ENCODE measurements at places on chromosomes 3 and 15.

- no peak for DNase-seq
Measured at GRCh38 chr15:44726568-44727484, 9.5 kb upstream of the TRIM69 start.

DNA sequence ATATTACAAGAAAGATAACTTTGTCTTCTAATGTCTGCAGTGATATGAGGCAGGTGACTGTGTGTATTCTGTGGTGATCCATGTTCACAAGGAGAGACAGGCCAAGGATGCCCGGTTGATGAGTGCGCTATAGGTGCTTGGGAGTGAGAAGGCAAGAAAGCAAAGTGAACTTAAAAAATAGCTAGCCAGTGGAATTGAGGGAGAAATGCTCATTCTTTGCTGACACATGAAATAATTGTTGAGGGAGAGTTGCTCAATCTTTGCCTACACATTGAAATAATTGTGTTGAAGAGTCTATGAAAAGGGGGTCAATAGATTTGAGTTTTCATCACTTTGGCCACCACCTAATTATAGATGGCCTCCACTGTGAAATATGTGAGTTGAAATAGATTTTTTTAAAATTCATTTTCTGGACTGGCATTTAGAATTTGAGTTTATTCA lies 156.3 kb downstream of the LPP start:
- no peak for DNase-seq

DNA sequence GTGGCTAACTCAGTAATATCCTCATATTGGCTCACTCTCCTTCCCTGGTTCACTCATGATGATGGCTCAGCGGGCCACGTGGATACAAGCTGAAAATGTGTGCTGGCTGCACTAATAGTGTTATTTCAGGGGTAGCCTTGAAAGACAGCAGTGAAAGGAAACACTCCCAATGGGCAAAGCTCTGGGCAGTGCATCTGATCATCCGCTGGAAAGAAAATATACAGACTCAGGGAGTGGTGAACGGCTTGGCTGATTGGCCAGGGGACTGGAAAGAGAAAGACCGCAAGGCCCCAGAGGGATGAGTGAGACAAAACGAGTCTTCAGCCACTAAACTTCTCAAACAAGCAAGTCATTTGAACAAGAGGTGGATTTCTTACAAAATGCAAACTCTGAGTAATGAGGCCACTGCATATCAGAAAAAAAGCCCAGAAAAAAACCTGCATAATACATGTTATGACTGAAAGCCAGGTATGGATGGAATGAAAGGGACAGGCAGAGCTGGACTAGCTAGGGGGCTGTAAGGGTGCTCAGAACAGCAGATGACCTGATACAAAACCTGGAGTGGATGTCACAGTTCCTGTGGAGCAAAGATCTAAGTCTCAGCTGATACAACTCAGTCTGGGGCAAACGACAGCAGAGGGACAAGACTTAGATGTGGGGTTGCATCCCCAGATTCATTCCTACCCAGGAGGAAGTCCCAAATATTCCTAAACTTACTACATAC lies 33.3 kb downstream of the CMTM6 start:
- DNase-seq = no peak

DNA sequence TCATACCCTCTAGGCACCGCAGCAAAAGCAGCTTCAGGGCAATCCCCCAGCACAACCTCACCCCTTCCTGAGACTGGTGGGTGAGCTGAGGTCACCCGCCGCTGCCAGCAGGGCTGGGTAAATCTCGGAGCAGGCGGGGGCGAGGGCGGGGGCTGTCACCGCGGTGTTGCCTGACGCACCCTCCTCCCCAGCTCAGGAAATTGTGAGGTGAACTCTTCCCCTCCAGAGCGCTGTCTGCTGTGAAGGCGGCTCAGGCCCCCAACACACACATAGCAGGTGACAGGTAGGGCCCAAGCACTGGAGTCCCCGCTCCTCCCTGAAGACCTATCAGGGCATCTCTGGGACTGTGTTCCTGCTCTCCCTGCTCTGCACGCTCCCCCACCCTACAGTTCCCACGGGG lies 30.2 kb upstream of the FURIN start:
- DNase-seq = no peak

- DNase-seq = peak; percentile 74
Measured at GRCh38 chr15:75347222-75348033, 589 bp downstream of the NEIL1 start.

DNA sequence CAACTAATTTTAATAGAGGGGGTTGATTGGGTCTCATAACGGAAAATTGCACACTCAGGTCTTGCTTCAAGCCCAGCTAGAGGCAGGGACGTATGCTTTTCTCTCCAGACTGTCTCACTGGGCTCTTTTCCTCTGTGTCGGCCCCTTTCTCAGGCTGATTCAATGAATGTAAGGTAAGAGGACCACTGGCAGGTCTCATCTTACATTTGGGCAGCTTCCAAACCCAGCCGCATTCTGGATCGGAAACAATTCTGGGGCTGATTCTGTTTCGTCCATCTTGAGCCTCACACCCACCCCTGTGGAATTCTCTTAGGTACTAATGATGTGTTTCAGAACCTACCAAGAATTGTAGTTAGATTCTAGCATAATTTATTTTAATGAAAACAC lies 40.7 kb downstream of the TMEM212 start:
- no peak for DNase-seq

DNA sequence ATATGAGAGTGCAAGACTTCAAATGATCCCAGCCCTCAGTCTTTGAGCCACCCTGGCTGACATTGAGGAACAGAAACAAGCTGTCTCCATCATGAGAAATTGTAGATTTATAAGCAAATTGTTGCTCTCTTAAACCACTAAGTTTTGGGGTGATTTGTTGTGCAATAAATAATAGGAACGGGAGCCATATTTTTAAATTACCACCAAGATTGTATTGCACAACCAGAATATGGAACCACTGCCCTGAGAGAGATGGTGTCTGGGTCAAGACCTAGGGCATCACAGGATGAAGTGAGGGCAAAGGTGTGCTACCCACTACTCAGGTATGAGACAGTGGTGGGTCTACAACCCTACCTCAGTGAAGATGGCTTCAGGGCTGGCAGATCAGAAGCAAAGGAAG lies 2.3 kb upstream of the CFAP92 start:
- DNase-seq = no peak

DNA sequence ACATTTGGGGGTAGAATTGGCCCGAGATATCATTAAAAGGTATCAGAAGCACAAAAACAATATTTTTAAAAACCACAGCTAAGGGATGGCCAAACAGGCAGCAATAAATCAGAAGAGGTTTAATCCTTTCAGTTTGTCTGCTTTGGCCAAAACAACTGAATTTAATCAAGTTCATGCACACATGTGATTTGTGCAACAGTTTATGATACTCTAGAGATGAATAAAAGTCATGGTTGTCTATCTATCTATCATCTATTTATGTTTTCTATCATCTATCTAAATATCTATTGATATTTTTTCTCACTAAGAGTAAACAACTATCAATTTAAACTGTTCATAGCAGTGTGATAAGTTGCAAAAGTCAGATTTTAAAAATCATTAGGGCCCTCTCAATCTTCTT lies 13.0 kb upstream of the CTNNB1 start:
- no peak for DNase-seq

DNA sequence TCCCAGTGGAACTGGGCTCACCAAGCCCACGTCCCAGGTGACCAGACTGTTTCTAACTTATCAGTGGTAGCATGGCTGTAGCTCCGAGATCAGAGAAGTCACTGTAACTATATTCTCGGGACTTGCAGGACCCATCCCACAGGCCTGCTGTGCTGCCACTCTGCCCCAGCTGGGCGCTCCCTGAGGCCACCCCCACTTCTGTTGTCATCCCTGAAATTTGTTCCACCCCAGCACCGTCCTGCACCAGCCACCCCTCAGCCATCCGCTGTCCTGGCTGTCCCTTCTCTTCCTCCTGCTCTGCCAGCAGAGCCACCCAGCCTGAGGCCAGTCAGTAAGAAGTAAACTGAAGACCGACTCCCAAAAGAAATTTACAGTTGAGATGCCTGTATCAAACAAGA lies 33.0 kb upstream of the VILL start:
- DNase-seq = no peak

DNA sequence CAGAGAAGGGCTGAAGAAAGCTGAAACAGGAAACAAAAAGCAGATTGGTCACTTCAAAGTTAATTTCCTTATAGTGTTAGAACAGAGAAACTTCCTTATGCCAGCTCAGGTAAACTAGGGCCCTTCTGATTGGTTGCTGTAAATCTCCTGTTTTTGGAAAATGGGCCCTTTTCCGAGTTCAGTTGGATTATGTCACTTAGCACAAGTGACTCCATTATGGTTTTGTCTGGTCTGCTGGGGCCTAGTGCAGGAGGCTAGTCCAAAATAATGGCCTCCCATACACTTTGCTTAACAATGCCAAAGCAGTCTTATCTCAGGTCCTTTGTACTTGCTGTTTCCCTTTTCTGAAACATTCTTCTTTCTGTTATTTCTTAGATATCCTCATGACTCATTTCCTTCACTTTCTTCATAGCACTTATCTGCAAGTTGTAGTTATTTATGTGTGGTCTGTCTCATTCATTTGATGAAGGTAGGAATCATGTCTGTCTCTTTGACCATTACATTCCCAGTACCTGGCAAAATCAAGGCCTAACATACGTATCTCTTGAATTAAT lies 7.7 kb upstream of the DCP1A start:
- no peak for DNase-seq

GRCh38 chr15:52261498-52262242 lies 33.9 kb downstream of the MYO5C start:
- DNase-seq = peak; percentile 61

DNA sequence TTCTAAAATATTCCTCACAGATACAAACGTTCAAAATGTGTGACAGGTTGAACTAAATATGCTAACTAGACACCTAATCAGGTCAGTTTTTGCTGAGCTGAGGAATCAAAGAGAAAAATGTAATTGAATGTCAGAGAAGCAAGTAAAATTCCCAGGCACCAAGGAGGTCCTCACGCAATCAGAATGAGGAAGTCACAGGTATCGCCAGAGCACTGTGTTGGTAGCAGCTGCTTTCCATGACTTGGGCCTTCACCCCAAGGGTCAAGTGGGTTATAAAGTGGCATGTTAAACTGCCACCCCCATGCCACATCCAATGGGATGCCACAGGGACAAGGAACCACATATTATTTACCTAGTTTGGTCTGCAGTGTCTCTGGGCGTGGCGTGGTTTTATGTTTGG lies 125.0 kb downstream of the TFG start:
- no peak for DNase-seq

GRCh38 chr15:56165234-56165633 lies 78.4 kb downstream of the RFX7 start:
- no peak for DNase-seq

GRCh38 chr3:35665390-35666055 lies 26.2 kb downstream of the ARPP21 start:
- no peak for DNase-seq

- no peak for DNase-seq
Measured at GRCh38 chr15:86157606-86158293, 78.1 kb downstream of the AGBL1 start.

GRCh38 chr15:67735896-67736295 lies 89.4 kb upstream of the SKOR1 start:
- no peak for DNase-seq

DNA sequence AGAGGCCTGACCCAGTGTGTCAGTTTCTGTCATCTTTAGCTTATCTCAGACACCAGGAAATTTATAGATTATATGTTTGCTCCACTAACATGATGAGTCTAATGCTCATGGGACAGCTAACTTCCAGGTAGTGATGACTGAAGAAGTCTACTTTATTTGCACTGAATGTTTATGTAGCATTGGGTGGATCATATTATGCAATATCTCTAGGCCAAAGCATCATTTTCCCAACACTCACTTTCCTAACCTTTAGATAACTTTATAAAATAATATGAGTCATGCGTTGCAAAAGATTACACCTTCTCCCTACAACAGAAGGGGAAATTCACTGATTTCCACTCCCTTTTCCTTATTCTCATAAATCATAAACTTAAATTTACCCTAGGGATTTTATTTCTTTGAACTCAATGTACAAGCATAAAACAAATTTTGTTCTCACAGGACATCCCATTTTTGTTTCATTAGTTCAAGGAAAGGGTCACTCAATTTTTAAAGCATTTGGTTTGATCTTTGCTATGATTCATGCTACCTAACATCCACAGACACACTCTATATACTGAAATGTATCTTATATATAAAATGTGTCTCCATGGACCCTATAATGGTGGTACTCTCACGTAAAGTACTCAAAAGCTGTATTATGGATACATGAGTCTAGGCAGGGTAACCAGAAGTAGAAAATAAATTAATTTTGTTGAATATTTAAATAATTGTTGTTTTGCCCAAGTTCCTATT lies 225.2 kb downstream of the WDR72 start:
- DNase-seq = no peak

GRCh38 chr3:57157545-57157944 lies 7.6 kb downstream of the IL17RD start:
- DNase-seq = no peak

GRCh38 chr15:63374686-63375520 lies 6.7 kb downstream of the CA12 start:
- peak; percentile 71 for DNase-seq

- DNase-seq = no peak
Measured at GRCh38 chr3:157023226-157023625, 136.7 kb downstream of the CCNL1 start.

DNA sequence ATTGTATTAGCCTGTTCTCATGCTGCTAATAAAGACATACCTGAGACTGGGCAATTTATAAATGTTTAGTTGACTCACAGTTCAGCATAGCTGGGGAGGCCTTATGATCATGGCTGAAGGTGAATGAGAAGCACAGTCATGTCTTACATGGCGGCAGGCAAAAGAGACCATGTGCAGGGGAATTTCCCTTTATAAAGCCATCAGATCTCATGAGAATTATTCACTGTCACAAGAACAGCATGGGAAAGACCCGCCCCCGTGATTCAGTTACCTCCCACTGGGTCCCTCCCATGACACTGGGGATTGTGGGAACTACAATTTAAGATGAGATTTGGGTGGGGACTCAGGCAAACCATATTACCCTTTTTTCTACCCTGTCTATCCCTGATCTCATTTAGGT lies 51.5 kb upstream of the MYZAP start:
- no peak for DNase-seq

DNA sequence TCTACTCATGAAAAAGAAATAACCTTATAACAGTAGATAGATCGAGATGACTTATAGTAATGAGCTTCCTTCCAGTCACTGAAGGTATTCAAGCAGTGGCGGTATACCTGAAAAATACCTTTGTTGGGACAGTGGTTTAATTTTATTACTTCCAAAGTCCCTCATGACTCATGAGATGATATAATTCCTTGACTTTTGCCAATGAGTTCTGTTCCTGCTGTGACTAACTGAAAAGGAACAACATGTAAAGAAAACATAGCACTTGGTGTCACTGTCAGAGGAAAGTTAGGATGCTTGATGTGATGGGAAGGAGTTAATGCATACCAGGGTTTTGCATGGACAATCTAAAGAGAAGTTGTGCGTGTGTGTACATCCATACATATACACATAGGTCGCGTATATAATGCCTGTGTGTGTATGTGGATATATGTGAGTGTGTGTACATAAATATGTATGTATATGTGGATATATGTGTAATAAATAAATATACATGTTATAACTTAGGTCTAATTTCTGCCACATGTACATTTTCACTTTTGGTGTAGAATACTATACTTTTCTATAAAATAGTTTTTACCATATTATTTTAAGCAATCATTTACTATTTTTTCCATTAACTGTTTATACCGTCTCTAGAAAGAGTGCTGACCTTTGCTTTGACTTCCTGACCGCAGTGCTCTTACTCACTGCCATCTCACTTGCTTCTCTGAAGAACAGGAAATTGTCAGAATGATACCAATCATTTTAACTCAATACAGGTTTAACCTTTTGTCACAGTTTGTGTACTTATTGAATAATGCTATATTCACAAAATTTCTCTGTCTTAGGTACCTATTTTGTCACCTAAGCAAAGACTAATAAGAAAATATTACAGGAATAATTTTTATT lies 12.6 kb upstream of the PAK2 start:
- no peak for DNase-seq

Data from left cardiac atrium (tissue), 4 donors.